ENCODE measurements at places on chromosomes 13 and 19.

DNA sequence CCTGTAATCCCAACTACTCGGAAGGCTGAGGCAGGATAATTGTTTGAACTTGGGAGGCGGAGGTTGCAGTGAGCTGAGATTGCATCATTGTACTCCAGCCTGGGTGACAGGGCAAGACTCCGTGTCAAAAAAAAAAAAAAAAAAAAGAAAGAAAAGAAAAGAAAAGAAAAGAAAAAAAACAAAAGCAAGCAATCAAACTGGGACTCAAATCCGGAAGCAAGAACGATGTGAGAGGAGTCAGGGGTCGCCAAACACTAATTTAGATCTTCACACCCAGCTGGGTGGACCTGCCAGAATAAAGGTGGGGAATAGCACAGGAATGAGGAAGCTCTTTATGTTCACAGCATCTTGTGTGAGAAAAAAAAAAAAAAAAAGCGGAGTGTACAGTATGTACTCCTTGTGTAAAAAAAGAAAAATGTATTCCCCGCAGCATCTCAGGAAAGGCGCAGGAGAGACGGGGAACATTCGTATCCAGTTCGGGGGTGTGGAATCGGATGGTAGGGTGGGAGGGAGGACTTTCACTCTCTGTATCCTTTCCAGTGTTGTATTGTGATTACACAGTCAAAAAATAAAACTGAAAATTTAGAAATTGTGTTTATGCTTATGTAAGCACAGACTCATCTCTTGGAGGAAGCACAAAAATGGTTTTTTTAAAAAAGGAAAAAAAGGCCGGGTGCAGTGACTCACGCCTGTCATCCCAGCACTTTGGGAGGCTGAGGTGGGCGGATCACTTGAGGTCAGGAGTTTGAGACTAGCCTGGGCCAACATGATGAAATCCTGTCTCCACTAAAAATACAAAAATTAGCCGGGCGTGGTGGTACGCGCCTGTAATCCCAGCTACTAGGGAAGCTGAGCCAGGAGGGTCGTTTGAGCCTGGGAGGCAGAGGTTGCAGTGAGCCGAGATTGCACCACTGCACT lies 7.6 kb downstream of the DNAJB1 start:
- DNase-seq = peak; percentile 43

DNA sequence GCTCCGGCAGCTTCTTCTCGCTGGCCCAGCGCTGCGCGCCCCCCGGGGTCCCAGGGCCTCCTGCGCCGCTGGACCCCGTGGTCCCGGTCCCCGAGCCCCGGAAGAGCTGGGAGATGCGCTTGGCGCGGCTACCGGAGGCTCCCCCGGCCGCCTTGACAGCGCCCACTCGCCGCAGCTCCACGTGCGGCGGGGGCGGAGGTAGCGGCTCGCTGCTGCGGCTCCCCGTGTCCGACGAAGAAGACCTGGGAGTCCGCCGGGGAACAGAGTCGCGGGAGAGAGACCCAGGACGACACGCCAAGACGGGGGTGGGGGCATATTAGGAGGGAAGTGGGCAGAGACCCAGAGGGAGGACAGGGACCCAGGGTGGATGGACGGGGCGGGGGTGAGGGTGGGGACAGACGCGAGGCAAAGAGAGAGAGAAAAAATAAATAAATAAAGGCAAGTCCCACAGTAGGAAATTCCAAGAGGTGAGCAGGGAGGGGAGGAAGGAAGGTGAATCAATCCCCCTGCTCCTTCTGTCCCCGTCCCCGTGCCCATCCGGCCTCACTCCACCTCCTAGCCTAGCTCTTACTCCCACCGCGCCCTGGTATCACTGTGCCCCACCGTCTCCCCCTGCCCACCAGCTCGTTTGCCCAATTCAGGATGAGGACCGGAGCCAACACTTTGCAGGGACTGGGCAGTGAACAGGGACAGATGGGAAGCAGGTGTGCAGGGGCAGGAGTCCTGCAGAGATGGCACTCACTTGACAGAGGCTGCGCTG lies 826 bp downstream of the RASIP1 start:
- DNase-seq = no peak

DNA sequence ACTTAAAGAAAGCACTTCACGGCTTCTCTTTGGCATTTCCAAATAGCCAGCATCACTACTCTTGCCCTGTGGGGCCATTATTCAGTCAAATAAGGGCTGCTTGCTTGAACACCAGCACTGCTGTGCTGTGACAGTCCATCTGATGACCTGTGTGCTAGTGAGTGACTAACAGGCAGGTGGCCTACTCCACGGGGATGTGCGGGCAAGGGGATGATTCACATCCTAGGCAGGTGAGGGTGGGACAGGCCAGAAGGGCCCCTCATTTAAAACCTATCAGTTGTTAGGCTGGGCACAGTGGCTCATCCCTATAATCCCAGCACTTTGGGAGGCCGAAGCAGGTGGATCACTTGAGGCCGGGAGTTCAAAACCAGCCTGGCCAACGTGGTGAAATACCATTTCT lies 8.2 kb downstream of the CCNE1 start:
- DNase-seq = no peak

DNA sequence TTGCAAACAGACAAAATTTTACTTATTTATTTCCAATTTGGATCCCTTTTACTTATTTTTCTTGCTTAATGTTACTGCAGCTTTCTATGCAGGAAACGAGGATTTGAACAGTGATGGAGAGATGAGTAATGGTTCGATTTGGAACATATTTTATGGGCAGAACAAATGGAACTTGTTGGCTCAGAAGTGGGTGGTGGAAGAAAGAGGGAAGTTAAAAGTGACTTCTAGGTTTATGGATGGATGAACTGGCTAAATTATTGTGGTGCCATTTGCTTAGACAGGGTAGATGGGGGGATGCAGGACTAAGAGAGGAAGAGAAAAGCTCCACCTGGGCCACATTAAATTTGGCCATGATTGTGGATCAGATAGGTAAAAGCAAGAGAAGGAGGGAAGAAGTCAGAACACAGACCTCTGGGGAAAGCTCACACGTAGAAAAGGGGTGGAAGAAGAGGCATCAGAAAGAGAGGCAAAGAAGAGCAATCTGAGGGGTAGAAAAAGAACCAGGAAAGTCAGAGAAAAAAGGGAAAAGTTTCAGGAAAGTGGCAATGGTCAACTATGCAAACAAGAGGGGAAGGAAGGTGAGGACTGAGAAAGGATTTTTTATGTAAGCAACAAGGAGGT lies 768 bp upstream of the CYSLTR2 start:
- DNase-seq = no peak

GRCh38 chr19:50717891-50718254 lies 1.7 kb downstream of the SHANK1 start:
- DNase-seq = no peak

DNA sequence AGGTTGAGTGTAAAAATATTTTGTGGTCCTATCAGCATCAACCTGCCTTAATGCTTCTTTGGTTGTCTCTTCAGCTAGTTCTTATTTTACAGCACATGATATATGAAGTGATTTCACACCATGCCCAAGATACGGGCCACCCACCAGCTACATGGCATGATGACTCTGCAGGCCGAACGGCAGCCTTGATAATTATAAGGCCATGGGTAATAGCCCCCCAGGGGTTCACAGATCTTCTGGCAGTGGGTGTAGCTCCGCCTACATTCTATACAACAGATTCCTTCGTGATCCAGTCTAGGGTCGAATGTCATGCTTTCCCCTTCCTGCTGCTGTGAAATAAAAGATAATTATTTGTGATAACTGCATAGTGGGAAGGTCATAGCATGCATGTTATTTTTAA lies 36.1 kb downstream of the CNMD start:
- DNase-seq = no peak

- peak; percentile 79 for DNase-seq
Measured at GRCh38 chr19:46704379-46705076, 12.4 kb downstream of the PRKD2 start.

DNA sequence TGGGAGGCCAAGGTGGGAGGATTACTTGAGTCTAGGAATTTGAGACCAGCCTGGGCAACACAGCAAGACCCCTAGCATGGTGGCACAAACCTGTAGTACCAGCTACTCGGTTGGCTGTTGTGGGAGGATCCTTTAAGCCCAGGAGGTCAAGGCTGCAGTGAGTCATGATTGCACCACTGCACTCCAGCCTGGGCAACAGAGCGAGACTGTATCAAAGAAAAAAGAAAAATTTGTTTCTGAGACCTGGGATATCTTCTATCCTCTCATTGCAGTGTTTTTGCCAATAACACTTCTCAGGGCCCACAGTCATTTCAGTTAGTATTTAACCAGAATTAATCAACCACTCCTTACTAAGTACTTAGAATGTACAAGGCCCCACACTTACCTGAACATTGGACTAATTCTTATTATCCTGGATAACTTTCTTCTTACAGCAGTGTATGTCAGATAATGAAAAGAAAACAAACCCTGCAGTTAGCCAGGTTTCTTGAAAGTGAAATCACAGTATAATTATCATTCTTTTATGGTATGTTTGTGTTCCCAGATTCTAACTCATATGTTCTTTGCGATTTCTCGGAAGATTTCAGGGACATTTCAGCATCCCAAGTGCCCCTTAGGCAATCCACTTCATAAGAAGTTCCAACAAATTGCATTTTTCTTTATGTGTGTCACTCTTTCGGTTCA lies 75.6 kb upstream of the KLF5 start:
- DNase-seq = peak; percentile 25

- DNase-seq = no peak
Measured at GRCh38 chr19:16057062-16057461, 19.2 kb upstream of the TPM4 start.

DNA sequence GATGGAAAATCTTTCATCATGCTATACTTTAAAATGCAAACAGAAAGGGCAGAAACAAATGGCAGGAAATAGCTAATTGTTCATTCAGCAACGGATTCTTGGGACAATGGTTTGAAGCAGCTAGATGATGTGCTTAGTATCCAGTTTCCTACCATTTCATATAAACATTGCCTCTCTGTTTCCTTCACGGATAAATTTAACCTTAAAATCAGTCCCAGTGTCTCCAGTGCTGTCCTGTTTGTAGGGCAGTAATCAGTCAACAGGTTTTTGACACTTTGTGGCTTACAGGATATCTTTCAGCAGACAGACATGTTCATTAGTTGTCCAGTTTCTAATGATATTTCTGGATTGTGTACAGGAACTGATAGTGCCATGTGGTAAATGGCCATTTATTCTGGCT lies 24.7 kb upstream of the RB1 start:
- no peak for DNase-seq

GRCh38 chr19:44685877-44686276 lies 13.1 kb upstream of the CEACAM16 start:
- peak; percentile 17 for DNase-seq

DNA sequence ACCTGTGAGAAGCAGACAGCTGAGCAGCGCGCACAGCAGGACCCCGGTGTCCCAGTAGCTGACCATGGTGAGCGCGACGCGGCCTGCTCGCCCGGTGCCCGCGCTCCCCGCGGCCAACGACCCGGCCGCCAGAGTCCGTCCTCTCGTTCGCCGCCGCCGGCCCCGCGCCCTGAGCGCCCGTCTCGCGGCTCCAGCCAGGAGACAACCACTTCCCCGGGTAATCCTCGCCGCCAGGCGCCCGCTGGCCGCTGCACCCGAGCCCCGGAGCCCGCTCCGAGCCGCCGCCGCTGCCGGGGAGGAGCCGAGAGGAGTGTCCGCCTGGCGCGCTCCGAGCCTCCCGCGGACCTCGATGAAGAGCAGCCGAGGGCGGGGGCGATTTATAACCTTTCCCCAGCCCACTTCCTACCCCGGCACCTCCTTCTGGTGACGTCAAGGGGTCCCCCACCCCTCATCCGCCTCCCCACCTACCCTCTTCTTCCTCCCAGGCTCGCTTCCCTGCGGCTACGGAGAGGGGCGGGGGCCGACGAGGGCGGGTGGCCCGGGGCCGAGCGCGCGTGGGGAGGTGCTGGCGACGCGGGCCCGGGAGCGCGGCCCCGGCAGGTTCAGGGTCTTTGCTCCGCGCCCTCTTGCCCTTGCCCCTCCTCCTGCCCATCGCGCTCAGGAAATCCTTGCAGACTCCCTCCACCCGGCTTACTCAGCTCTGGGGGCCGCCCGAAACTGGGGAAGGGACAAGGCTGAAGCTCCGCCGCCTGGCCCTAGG lies at the start of gene FLT1:
FLT1 (minus strand) TSS at position 351 of the 760 bp plus-strand sequence; CDS start at position 66, 285 bp downstream.
- peak; percentile 42 for DNase-seq

- no peak for DNase-seq
Measured at GRCh38 chr19:42052241-42052863, 17.7 kb downstream of the GRIK5 start.

DNA sequence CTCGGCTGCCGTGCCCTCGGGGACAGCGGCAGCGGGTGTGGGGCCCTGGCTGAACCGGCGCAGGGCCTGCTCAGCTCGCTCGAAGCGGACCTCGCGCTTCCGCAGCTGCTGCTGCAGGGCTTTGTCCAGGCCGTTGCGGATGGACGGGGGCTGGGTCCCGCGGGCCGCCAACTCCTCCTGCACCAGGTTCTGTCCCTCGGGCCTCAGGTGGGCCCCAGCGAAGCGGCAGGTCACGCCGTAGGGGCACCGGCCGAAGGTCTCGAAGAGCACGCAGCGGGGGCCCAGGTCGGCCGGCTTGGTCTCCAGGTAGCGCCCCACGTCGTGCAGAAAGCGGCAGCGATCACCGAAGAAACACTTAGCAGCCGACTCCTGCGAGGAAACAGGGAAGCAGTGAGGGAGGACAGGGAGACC lies 1.6 kb downstream of the DUS3L start:
- DNase-seq = no peak

DNA sequence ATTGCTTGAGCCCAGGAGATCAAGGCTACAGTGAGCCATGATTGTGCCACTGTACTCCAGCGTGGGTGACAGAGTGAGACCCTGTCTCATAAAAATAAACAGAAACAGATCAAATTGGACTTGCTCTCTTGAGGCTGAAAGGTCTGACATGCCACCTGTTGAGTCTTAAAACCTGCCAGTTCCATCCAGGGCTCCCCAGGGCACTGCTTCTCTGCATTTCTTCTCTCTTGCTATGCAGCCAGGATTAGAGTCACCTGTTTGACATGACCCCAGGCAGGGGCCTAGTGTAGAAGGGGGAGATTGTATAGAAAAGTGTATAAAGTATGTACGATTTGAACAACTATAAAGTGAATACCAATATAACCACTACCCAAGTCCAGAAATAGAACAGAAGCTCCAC lies 45.4 kb downstream of the ARHGAP35 start:
- DNase-seq = no peak

- DNase-seq = no peak
Measured at GRCh38 chr19:50204081-50204428, 633 bp downstream of the MYH14 start.

GRCh38 chr13:112911883-112912282 lies 57.1 kb upstream of the MCF2L start:
- no peak for DNase-seq

DNA sequence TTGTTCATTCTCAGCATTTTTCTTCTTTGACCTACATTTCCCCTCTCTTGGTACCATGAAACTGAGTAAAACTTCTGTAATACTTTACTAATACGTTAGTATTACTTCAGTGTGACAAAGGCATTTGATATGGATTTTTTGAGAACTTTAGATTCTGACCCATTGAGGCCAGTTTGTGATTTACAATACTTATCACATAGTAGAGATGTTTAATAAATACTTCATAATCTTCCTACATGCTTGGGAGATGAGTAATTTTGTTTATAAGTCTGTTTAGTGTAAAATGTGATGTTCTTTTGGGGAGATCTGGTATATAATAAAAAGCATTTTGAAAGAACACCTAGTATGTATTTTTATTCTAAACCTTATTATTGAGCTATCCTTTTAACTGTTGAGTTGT lies 29.7 kb downstream of the GTF2F2 start:
- DNase-seq = no peak

Data from AG08395 (cell line).